H4 (cell line): ENCODE measurements at places on chromosomes 11 and 22.

DNA sequence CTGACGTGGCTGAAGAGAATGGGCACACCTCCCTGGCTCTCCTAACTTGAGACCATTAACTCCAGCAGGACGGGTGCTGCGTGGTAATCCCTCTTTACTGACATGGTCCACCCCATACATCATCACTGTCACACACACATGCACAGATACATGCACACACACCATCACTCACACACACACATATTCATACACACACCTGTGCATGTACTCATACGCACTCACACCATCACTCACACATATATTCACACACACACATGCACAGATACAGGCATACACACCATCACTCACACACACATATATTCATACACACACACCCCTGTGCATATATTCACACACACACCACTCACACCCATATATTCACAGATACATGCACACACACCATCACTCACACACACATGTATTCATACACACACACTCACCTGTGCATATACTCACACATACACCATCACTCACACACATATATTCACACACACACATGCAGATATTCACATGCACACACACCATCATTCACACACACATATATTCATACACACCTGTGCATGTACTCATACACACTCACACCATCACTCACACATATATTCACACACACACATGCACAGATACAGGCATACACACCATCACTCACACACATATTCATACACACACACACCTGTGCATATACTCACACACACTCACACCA is 74.8 kb downstream of the EFCAB6 start:
- no peak for DNase-seq

DNA sequence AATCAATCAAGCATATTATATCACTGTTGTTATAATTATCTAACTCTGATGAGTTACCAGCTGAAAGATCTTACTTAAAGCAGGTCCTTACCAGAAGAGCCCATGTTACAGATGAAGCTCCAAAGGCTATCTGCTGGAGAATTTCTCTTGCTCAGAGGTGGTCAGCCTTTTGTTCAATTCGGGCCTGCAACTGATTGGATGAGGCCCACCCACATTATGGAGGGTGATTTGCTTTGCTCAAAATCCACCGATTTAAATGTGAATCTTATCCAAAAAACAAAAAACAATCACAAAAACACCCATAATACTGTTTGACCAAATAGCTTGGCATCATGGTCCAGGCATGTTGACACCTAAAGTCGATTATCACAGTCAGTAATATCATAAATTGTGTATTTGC is 348.6 kb upstream of the ANO3 start:
- no peak for DNase-seq

GRCh38 chr11:9838961-9839360 is 175.1 kb downstream of the SWAP70 start:
- peak; percentile 41 for DNase-seq

DNA sequence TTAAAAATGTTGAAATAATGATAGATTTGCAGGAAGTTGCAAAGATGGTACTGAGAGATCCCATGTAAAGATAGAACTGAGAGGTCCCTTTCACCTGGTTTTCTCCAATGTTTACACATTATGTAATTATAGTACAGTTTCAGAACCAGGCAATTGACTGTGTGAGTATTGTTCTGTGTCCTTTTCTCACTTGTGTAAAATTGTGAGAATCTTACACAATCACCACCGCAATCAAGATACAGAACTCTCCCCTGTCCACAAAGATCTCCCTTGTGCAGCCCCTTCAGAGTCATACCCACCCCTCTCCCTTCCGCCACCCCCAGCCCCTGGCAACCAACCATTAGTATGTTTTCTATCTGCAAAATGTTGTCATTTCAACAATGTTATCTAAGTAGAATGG is 119.8 kb upstream of the NAV2 start:
- DNase-seq = no peak

GRCh38 chr11:59960502-59961381 is 3.1 kb upstream of the OOSP4A start:
- no peak for DNase-seq

- no peak for DNase-seq
Observed at GRCh38 chr22:29817724-29818123, 20.4 kb downstream of the ASCC2 start.

- no peak for DNase-seq
Observed at GRCh38 chr22:38967451-38968450, 10.3 kb downstream of the APOBEC3A start.

GRCh38 chr11:63017306-63017974 is 1.8 kb upstream of the SLC22A8 start:
- no peak for DNase-seq

GRCh38 chr22:26066534-26066933 is 102.7 kb upstream of the SEZ6L start:
- DNase-seq = no peak

DNA sequence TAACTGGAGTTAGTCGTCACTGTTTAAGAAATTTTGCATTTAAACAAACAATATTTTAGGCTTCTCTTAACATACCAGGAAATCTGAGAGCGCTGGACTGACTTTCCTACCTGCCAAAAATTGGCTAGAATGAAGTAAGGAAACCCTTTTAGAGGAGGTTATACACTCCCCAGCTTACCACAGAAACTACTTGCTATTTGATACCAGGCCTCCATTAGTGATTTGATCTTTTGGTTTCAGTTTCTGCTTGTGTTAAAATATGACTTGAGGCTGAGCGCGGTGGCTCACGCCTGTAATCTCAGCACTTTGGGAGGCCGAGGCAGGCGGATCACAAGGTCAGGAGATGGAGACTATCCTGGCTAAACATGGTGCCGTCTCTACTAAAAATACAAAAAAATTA is 419.9 kb downstream of the LRRC4C start:
- peak; percentile 47 for DNase-seq

DNA sequence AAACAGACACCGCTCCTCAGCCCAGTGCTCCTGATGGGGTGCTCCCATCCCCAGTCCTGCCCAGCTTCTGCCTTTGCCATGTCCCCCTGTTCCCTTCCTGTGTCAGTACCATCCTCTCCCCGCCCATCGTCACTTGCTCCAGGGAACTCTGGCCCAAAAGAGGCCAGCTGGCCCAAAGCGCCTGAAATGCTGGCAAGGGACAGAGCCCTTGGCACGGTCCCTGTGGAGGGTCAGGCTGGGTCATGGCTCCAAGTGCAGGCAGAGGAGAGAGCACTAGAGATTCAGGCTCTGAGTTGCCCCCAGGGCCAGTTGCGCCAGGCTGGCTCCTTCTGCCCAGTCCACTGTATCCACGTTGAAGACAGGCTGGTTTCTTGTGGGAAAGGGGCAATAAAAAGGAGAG is 8.4 kb upstream of the HDHD5 start:
- DNase-seq = no peak

GRCh38 chr11:44701276-44701675 is 25.5 kb upstream of the TSPAN18 start:
- DNase-seq = no peak
